ENCODE measurements at places on chromosomes 6 and 20. TPM values are rescaled to one million over a fixed set of nuclear protein-coding genes. Genes with fewer than 3 reads are reported as not detected.

FBXO9 gene
- 175 TPM for polyA plus RNA-seq

DNA sequence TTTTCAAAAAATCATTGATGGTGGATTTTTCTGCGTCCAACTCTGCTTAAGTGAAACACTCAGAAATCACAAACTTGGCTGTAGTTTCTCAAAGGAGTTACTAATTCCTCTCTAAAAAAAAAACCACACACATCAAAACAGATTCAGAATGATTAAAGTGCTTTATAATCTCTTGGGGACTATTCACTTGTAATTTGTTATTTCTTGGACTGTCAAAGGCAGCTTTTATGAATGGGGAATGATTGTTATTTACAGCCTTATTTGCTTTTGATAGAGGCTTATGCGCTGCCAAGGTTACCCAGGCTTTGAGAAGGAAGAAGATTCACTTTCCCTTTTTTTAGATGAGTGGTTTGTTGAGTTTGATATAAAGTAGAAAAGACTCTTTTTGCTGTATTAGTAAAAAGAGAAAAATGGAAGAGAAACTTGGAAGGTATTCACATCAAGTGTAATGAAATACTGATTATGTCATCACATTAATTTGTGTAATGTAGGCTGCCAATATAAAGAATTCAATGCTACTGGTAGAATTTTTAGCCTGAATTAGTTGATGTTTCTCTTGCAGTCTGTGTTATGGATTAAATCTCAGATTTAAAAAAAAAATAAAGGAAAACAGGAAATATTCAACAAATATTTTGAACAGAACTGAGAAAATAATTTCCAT lies 381.0 kb upstream of the SASH1 start:
- no peak overlapping the region for H3K27ac ChIP-seq
- no peak for DNase-seq
- no peaks in the 10 kb centered on the region for H3K4me1 ChIP-seq
- no peak overlapping the region for H3K4me3 ChIP-seq
- H3K27me3 ChIP-seq, result no peaks in the 10 kb centered on the region

- H3K27me3 ChIP-seq, result no peaks in the 10 kb centered on the region
- DNase-seq, result no peak
- H3K36me3 ChIP-seq, result no peaks in the 10 kb centered on the region
Observed at GRCh38 chr20:42567409-42567808, 622.3 kb downstream of the PTPRT start.

GRCh38 chr6:147675281-147675680 lies 166.8 kb downstream of the SAMD5 start:
- no peak overlapping the region for H3K4me3 ChIP-seq
- no peaks in the 10 kb centered on the region for H3K27me3 ChIP-seq
- no peak overlapping the region for H3K27ac ChIP-seq
- H3K36me3 ChIP-seq, result no peaks in the 10 kb centered on the region

GRCh38 chr6:149015535-149016525 lies 269.0 kb downstream of the UST start:
- H3K27me3 ChIP-seq, result no peaks in the 10 kb centered on the region
- no peaks in the 10 kb centered on the region for H3K4me1 ChIP-seq
- H3K27ac ChIP-seq, result no peak overlapping the region
- H3K36me3 ChIP-seq, result no peaks in the 10 kb centered on the region
- H3K4me3 ChIP-seq, result no peak overlapping the region

- peaks cover 5% of the 10 kb centered on the region for H3K4me1 ChIP-seq
- no peaks in the 10 kb centered on the region for H3K27me3 ChIP-seq
- DNase-seq, result no peak
- H3K36me3 ChIP-seq, result no peaks in the 10 kb centered on the region
- H3K4me3 ChIP-seq, result no peak overlapping the region
- no peak overlapping the region for H3K27ac ChIP-seq
Observed at GRCh38 chr6:38644951-38645350, 5.2 kb upstream of the BTBD9 start.

FOXC1 gene
- polyA plus RNA-seq, result 0.48 TPM

GRCh38 chr6:90645634-90646033 lies 58.8 kb upstream of the MAP3K7 start:
- H3K36me3 ChIP-seq, result no peaks in the 10 kb centered on the region
- no peak overlapping the region for H3K4me3 ChIP-seq
- no peaks in the 10 kb centered on the region for H3K4me1 ChIP-seq
- no peak overlapping the region for H3K27ac ChIP-seq
- no peaks in the 10 kb centered on the region for H3K27me3 ChIP-seq
- no peak for DNase-seq

Measured in large intestine (tissue), 12 donors.